Stimulated activated CD4-positive, alpha-beta T cell treated with anti-CD3 and anti-CD28 coated beads, Interleukin-1b, Interleukin-23, amount 100 ng/mL, for 1 hour (primary cell): ENCODE measurements at places on chromosomes 3 and 15.

- no peak for DNase-seq
Measured at GRCh38 chr3:190059242-190059590, 61.5 kb downstream of the P3H2 start.

- no peak for DNase-seq
Measured at GRCh38 chr3:184712248-184713039, 580 bp upstream of the MAGEF1 start.

DNA sequence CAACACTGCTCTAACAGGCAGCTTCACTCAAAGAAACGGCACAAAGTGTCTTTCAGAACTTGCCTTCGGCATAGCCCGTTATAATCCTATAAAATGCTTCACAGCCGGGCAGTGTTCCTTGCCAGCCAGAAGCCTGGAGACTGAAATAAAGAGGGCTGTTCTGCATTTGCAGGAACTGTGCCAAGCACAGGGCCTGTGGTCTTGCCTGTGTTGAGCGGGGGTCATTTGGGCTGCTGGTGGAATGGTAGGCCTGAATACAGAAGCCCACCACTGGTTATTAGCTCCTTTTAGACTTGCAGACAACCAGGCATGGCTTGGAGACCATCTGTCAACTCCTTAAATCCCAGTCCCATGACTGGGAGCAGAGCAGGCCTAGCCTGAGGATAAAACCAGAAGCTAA, 4.7 kb upstream of the ARHGEF3 start:
- no peak for DNase-seq

DNA sequence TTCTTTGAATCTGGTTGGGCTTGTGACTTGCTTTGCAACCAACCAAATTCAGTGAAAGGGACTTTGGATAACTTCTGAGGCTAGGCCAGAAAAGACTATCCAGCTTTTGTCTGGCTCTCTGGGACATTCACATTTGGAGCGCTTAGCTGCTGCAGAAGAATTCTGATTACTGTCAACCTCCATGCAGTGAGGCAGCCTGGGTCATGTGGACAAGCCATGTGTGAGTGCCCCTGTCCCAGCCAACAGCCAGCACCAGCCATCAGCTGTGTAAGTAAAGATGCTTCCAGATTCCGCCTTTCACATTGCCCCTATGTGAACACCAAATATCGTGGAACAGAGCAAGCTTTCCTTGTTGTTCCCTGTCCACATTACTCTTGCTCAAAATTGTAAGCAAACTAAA, 12.9 kb upstream of the TNFAIP8L3 start:
- no peak for DNase-seq

- DNase-seq, result no peak
Measured at GRCh38 chr3:42515976-42516375, 13.5 kb downstream of the VIPR1 start.

DNA sequence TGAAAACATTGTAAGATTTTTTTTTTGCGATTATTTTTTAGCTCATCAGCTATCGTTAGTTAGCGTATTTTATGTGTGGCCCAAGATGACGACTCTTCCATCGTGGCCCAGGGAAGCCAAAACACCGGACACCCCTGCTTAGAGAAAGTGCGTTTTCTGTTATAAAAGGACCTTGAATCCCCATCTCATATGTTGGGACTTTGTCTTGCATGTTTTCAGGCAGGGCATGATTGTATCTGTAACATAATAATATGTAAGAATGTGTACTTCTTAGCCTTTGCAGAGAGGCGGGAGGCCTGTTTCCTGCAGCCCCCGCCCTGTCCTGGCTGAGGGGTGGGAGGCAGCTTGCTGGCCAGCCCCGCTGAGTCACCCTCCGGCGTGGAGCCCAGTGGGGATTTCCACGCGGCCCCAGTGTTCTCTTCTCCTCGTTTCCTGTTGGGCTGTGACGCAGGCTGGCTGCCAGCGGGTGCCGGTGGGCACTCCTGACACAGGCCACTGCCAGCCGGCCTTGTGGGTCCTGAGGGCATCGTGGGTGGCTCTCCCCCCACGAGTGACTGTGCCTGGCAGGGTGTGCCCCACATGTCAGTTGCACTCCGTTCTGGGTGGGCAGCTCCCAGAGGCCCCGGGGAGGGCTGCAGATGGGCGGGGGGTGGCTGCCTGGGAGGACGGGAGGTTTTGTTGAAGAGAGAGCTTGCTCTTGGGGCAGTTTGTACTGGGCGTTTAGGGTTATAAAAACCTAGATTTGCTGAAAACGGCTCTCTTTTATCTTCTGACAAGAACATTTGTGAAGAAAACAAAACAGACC, 55.6 kb downstream of the SMAD3 start:
- peak; percentile 57 for DNase-seq

- no peak for DNase-seq
Measured at GRCh38 chr3:141366285-141367037, 1.8 kb upstream of the ZBTB38 start.

DNA sequence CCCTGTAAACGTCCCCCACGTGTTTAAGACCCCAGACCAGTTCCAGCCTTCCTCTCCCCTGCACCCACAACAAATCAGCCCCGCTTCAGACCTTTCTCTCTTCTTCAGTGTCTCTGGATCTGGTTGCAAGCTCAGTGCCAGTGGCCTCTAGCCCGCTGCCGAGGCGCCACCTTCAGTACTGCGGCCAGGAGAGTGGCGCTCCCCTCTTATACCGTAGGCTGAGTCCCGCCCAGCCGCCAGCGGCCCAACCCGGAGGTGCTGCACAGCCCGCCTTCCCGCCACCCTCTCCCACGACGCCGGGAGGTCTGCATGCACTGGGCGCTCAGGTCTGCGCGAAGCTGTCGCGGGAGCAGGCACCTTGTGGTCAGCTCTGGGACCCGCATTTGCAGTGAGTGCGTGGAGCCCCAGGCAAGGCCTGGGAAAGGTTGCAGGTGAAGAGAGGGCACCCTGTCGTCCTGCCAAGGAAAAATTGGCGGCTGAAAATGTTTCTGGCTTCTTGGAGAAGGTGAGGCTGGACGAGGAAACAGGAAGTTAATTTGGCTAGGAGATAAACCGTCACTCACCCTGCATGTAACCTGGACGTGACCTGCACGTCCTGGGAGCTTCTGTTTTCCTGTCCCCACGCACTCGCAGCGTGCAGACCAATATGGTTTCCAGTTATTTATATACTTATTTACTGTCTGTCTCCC, at the start of gene C2CD4B:
C2CD4B (minus strand) TSS at position 182 of the 689 bp plus-strand sequence. CDS start 301 bp downstream, outside the sequence.
- no peak for DNase-seq

GRCh38 chr3:159928071-159928491, 60.6 kb upstream of the IL12A start:
- DNase-seq, result no peak

DNA sequence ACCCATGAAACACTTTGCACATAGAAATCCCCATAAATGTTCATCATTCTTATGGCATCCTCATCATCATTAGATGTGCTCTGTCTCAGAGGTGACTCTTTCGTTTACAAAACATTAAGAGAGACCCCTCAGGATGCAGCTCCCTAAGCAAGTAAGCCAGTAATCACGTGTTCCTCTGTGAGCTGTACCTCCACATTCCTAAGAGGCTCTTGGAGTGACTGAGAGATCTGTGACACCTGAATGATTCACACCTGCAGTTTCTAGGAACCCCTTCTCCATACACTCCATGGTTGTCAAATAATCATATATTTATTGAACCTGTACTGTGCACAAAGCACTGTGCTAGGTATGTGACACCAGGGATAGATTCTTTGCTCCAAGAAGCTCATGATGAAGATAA, 602.4 kb downstream of the UNC13C start:
- DNase-seq, result no peak

DNA sequence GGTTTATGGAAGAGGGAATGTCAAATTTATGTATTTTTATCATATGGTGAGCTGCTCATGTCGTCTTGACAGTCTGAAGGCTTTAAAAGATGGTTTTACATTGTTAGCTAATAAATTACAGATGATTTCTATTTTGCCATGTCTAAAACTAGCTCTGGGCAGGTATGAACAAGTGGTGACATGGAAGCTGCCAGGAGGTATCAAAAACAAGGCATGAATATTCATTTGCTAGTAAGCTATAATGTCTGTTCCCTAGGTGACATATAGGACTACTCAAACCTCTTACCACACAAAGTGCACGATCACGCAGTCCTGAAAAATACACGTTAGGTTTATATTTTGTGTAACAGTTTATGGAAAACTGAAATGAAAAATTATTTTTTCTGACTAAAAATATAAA, 34.8 kb downstream of the ST3GAL6 start:
- no peak for DNase-seq

GRCh38 chr3:73026111-73026759, 29.6 kb downstream of the PPP4R2 start:
- no peak for DNase-seq

- no peak for DNase-seq
Measured at GRCh38 chr15:78726870-78727551, 84.3 kb downstream of the ADAMTS7 start.
